ENCODE measurements at places on chromosomes 3 and 15.

GRCh38 chr3:13045904-13046568, 27.2 kb downstream of the IQSEC1 start:
- no peak for DNase-seq

DNA sequence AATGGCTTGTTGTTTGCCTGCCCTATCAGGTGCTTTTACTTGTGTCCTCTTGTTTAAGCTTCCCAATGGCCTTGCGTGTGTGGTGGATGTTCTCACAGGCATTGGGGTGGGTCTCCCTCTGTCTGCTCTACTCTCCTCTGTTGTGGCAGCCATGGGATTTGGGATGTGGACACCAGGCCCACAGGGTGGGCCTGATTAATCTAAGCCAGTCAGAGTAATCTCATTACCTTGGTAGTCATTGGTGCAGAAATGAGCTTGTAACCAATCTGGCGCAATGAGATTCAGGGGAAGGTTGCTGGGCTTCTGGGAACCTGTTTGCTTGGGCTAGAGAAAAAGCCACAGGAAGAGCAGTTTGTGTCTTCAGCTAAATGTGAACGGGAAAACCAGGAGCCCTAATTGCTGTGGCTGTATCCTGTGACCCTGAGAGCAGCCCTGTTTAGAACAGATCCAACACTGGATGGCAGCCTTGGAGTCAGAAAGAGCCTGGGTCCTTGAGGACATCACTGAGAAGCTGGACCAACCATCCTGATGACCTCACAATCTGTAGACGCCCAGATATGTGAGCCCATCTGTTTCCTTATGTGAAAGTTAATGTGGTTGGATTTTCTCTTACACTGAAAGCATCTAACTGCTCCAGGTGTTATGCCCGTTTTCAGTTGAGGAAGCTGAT, 157.3 kb upstream of the UBE2E1 start:
- no peak for DNase-seq

DNA sequence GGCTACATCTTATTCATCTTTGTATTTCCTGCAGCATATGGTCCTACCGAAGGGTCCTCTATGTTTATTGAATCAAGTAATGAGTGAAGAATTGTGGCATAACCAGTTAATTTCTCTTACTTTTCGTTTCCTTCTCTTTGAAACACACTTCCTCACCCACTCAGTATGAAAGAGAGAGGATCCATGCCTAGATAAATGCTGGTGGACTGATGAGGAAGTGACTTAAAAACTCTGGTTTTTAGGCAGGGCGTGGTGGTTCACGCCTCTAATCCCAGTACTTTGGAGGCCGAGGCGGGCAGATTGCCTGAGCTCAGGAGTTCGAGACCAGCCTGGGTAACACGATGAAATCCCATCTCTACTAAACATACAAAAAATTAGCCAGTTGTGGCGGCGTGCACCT, 2.2 kb upstream of the MB21D2 start:
- DNase-seq: no peak

GRCh38 chr15:39205506-39206371, 375.1 kb upstream of the THBS1 start:
- no peak for DNase-seq

- peak; percentile 92 for DNase-seq
Measured at GRCh38 chr15:98647026-98647773, 1.1 kb upstream of the IGF1R start.

- DNase-seq: no peak
Measured at GRCh38 chr3:135134684-135135075, 339.6 kb downstream of the EPHB1 start.

DNA sequence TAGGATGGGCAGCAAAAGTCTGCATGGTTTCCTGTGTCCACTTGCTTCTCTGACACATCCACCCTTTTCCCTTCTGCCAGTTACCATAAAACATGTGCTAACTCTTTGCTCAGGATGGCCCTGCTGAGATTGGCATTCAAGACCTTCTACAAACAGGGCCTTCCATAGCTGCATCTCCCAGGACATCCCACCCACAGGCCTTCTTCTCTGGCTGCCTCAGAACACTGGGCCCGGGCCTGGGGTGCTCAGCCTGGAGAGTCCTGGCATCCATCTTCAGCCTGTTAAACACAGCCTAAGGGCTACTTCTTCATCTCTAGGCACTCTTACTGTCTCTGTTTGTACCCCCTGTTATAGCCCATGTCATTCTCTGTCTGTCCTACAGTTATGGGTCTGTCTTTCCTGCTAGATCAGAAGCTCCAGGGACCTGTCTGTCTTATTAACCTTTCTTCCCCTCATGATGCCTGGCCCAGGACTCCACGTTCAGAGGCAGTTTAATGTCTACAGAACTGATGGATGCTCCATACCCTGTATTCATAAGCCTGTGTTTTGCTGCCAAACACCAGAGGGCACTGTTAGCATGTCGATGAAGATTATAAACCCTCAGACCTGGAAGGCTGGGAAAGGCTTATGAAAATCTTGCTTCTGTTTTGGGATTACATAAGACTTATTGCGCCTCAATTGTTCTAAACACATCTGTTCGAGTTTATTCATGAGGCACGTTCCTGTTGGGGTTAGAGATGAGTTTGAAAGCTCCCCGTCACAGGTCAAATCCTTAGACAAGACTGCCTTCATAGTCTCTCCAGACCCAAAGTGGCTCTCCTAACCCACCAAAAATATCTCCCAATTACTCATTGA, 16.5 kb downstream of the SEMA3G start:
- peak; percentile 92 for DNase-seq

DNA sequence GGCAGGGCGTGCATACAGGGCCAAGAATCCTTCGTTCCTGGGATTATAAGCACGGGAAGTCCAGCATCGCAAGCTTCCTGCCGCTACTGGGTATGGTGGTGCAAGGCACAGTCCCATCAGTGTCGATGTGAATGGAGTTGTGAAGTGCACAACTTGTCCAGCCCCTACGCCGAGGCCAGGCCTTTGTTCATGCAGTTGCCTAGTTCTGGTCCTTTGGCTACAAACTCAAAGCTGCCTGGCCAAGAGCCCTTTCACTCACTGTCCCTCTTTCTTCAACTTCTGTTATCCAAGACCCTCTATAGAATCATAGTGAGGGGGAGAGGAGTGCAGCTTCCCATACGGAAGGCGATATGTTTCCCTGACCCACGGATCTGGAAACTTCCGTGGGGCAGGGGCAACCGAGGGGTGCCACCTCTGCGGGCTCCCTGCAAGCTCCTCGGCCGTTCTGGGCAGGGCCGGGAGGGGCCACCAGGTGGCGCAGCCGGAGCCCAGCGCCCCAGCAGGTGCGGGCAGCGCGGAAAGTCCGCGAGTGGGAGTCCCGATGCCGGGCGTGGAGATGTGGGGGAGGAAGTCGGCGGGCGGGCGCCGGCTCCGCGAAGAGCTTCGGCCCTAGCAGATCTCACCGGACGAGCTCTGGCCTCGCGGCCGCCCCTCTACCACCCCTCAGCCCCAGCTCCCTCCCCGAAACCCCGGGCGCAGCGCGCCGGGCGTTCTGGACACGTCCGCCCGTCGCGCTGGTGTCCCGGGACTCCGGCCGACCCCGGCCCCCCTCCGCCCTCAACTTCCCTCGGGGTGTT, 693 bp downstream of the RASGRP1 start:
- peak; percentile 55 for DNase-seq

DNA sequence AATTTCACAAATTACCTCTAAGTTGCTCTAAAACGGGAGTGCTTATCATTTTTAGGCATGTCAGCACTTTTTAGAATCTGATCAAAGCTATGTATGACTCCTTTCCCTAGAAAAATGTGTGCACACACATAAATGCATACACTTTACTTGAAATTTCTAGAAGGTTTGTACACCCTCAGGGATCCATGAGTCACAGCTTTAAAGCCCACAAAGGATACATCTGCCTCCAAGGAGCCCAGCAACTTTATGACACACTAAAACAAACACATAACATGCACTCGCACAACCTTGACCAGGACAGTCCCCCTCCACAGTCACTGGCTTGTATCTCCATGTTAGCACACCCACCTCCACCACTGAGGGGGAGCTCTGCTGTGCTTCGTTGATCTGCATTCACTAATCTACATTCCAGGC, 722.0 kb upstream of the CFAP20DC start:
- DNase-seq: no peak

DNA sequence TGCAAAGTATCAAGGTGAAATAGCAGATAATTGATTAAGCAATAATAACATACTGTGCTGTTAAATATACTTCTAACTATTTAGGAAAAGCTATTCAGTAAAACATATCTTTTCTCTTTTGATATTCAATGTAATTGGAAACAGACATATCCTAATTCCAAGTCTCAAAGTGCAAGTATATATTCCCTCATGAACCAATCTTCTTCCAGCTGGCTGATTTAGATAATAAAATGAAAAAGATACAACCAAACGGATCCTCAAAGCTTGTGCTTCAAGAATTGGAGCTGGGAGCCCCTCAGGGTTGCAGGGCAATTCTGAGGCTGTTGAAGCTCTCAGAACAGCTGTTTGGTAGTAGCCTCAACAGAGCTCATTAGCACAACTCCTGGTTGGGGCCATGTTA, 236.6 kb downstream of the ZIC1 start:
- DNase-seq: no peak

DNA sequence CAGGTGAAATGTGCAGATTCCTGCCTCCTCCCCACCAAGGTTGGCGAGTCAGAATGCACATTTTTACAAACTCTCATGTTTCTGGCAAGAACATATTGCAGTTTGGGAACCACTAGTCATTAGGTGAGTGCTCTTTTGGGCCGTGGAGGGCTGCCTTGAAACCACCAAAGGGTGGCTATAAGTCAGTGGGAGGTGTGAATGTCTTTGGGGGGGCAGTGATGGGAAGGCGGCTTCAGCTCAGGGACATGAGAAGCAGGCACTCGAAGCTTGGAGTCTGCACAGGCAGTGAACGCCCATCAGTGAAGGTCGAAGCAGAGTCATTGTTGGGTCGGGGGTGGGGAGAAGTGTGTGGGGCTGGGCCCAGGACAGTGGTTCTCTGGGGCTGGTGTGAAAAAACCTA, 1.1 kb downstream of the NOX5 start:
- no peak for DNase-seq

GRCh38 chr15:43625106-43625505, 6.5 kb upstream of the STRC start:
- DNase-seq: no peak

DNA sequence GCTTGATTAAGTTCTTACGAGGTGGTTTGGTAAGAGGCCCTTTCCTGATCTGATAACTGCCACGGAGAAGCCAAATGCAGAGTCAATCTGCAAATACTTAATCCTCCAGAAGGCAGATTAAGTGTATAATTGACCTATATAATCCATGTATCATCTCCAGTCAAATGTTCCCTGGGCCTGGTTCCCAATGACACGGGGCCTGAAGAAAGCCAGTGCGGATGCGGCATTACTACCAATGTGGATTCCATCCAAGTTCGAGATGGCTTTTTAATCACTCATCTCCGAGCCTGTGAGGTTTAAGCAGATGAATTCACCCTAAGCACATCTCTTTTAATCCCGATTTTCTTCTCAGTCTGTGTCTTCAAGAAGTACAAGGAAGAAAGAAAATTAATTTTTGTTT, 60.0 kb upstream of the FEZF2 start:
- peak; percentile 11 for DNase-seq

- DNase-seq: peak; percentile 91
Measured at GRCh38 chr3:157594413-157594812, 91.2 kb upstream of the VEPH1 start.

GRCh38 chr15:80317389-80318182, 65.6 kb upstream of the CTXND1 start:
- DNase-seq: peak; percentile 59

- DNase-seq: peak; percentile 57
Measured at GRCh38 chr3:63818282-63819150, 583 bp upstream of the C3orf49 start.

GRCh38 chr3:108775649-108776048, 18.4 kb upstream of the RETNLB start:
- DNase-seq: no peak

DNA sequence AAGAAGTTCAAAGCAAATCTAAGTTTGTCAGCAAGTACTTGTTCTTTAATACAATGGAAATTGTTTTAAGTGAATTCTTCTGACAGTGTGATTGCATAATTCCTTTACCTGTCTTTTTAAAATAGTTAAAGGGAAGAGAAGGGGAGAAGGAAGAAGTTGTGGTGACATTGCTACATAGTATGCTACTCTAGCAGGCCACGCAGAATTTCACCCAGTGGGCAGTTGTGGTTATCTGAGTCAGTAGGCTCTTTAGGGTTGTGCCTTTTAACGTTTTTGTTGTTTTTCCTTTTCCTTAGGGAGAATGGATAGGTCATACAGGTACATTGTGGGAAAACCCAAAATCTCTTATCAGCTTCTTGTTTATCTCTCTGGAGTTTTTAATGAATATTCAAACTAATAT, 40.4 kb downstream of the KIF15 start:
- DNase-seq: no peak

DNA sequence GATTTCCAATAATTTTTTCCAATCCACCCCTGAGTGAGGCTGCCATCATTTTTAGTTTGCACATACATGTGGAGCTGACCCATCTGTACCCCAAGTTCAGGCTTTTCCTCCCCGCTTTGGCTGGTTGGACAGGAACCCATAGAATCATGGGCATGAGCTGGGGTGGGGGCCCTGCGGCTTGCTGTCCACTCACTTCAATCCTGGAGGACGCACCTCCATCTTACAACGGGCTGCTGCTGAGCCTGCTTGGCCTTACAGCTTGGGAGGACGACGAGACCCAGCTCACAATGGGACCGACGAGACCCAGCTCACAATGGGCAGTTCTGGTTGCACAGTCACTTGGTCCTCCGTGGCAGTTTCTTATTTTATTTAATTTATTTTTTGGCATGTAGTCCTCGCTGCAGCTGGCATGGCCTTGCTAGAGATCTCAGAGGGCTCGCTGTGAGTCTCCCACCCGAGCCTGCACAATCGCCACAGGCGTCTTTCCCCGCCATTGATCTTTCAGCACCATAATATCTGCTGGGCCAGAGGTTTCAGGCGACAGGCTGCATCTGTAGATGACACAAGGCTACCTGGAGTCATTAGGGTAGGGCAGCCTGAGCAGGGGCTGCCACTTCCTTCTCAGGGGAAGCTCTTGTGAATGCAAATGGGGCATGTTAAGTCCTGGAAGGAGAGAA, 19.6 kb upstream of the EPHB3 start:
- no peak for DNase-seq

- no peak for DNase-seq
Measured at GRCh38 chr3:156449710-156450574, 105.0 kb downstream of the SSR3 start.

GRCh38 chr3:186724911-186725310, 7.8 kb downstream of the KNG1 start:
- no peak for DNase-seq

GRCh38 chr3:127208483-127209100, 15.7 kb downstream of the PRR23E start:
- no peak for DNase-seq

DNA sequence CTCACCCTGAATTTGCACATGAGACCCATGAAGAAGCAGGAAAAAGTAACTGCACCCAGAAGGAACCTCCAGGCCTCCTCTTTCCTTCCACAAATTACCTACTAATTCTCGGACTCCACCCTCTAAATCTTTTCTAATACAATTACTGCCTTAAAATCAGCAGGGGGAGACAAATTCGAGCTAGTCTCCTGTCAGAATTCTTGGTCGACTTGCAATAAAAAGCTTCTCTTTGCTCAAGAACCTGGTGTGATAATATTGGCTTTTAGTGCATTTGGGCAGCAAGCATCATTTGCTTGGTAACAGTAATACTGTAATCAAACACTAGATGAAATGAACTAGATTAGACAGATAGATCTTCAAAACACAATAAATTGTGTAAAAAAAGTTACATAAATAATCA, 281.9 kb downstream of the RAP2B start:
- no peak for DNase-seq

Data from lung (tissue), 17 donors.